NCI-H345 (cell line): ENCODE measurements at places on chromosomes 6 and 20.

DNA sequence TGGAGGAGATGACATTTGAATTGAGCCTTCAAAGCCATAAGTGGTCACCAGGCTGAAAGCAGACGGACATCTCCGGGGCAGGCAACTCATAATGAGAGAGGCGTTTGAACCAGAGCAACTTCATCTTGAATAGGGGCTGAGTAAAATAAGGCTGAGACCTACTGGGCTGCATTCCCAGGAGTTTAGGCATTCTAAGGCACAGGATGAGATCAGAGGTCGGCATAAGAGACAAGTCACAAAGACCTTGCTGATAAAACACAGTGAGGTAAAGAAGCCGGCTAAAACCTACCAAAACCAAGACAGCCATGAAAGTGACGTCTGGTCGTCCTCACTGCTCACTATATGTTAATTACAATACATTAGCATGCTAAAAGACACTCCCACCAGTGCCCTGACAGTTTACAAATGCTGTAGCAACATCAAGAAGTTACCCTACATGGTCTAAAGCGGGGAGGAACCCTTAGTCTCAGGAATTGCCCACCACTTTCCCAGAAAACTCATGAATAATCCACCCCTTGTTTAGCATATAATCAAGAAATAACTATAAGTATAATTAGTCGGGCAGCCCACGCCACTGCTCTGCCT, 194.7 kb upstream of the SOX4 start:
- no peak for DNase-seq

DNA sequence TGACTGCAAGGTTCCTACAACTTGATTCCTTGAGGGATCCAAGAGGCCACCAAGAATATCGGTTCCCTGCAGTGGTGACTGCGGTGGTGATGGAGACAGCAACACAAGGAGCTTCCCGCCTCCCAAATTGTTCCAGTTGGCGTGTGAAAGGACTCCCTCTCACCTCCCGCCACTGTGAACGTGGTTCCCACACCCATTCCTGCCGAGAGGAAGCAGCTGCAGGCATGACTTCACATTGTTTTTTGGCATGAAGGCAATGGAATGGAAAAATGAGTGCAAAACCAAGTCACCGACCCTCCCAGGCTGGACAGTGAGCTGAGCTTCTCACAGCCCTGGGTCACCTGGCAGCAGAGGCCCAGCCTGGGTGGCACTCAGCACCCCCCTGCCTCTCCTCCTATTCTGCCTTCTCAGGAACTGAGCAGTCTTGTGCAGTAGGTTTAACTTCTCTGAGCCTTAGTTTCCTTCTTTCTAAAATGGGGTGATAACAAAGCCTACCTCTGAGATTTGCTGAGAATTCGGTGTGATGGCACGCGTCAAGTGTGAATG, 75.0 kb downstream of the CNKSR3 start:
- no peak for DNase-seq

- peak; percentile 52 for DNase-seq
These were observed 20.8 kb downstream of the DAAM2 start for GRCh38 chr6:39812853-39813533.

DNA sequence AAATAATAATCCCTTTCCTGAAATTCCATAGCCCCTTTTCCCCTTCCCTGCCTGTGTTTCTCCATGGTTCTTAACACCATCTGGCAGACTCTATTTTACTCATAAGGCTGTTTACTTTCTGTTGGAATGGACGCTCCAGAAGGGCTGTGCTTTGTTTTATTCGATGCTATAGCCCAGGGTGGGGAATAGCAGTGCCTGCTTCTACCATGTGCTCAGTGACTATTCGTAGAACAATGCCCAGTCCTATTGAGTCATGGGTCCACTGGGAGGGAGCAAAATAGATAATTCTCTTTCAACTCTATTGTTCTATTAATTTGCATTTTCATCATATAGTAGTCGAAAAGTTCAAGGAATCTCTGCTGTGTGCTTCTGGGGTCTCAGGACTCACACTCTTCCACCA, 565.1 kb downstream of the C6orf118 start:
- no peak for DNase-seq

GRCh38 chr20:17857639-17858449, 110.8 kb downstream of the SNX5 start:
- DNase-seq, result no peak
